Peyer's patch (tissue), 4 donors: ENCODE measurements at places on chromosomes 2 and 18. TPM values are rescaled to one million over a fixed set of nuclear protein-coding genes. Genes with fewer than 3 reads are reported as not detected.

DNA sequence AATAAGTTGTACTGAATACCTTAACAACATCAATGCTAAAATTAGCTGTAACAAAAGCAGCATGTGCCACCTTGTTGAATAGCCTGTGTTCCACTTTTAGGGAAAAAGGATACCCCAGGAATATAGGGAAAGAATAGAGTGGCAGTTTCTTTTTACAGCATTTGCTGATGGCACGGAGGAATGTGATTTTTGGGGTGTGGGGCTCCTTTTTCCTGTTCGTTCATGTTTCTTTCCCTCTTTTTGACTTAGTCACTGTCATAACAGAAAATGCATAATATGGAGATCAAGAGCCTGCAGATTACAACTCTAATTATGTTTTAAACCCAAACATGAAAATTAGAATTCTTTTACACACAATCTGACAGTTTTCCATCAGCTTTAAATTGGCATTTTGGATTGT, 60.4 kb downstream of the MAP3K20 start:
- DNase-seq = no peak

The CMPK2 gene
- total RNA-seq = 12.6 TPM

DNA sequence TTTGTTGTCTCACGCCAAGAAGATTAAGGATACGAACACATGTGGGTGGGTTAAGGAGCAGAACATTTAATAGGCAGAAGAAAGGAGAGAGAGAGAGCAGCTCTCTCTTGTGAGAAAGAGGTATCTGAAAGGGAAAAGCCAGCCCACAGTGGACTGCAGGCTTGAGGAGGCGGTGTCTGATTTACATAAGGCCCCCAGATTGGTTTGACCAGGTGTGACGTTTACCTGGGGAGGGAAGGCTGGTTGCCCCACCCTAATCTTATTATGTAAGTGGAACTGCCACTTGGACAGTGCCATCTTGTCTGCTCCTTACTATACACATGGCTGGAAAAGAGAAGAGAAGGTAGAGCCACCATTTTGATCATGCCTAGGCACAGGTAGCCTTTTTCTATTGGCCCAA, 189.2 kb downstream of the NCK2 start:
- DNase-seq = no peak

DNA sequence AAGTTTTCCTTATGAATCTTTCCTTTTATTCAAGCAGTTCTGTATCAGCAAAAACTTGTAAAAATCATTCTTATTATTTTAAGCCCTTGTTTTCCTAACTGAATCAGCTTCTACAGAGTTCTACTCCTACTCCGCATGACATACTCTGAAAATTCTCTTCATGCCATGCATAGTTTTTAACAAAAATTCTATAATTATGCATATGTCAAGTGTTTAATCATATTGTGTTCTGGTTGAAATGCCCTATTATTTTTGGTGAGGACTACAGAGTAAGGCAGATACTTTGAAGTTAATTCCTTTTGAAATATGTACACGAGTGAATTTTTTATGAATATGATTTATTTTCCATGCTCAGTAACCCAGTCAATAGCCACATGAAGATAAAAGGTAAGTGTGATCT, 28.8 kb downstream of the ANKRD30B start:
- no peak for DNase-seq

DNA sequence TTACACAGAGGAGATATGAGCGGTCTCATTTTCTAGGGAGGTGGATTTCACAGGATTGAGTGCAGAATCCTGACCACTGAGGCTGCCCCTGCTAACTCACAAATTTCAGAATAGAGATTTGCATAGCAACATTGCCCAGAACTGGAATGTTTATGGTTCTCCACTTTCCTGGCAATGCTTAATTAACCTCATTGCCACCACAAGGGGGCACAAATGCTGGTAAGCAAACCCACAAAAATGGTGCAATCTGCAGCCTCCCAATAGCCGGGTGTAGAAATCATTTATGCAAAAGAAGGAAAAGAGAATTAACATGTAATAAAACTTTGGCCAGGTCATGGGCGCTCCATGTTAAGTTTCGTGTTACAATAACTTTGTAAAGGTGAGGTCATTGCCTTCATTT, 112.4 kb downstream of the CYRIA start:
- DNase-seq = peak; percentile 29

- DNase-seq = peak; percentile 71
Observed at GRCh38 chr2:84904717-84905174, 710 bp upstream of the TMSB10 start.

The FAM124B gene
- total RNA-seq = not detected

DNA sequence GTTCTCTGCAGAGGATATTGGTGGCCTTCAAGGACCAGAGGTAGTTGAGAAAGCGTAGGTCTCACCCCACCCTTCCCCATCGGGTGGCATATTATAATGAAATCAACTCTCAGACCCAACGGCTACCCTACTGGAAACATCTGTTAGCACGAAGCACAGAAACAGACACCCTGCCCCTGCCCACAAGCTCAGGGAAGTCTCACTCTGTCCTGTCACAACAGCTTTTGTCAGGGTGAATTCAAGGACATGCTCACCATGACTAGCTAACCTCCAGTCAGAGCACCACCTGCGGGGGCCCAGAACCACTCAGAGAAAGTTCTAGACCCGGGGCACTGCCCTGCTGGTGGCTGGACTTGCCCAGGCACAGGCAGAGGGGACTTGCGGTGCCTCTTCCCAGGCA, 3.5 kb upstream of the B3GNT7 start:
- no peak for DNase-seq

DNA sequence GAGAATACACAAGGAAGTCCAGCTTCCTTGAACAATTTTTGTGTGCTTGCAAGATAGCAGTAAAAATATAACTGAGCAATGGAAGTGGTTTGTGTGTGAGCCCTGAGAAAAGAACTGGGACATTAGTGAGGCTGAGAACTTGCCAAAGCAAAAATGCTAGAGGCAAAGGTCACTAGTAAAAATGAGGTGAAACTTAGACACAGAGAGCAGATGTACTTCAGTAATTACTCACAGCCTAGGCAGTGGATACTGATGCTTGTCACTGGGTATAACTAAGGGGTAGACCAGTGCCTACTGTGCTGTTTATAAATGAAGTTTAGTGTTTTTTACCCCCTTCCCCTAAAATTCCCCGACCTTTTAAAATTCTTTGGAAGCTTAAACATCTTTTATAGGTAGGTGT, 450.1 kb downstream of the LPIN1 start:
- no peak for DNase-seq

The SGPP2 gene
- 10.7 TPM for total RNA-seq

The FAP gene
- 2.3 TPM for total RNA-seq

The RAMP1 gene
- 87.4 TPM for total RNA-seq

The RAB27B gene
- total RNA-seq = 2.5 TPM

- peak; percentile 80 for DNase-seq
Observed at GRCh38 chr2:233336541-233336940, 17.8 kb upstream of the DGKD start.

The SCYGR4 gene
- not detected for total RNA-seq

DNA sequence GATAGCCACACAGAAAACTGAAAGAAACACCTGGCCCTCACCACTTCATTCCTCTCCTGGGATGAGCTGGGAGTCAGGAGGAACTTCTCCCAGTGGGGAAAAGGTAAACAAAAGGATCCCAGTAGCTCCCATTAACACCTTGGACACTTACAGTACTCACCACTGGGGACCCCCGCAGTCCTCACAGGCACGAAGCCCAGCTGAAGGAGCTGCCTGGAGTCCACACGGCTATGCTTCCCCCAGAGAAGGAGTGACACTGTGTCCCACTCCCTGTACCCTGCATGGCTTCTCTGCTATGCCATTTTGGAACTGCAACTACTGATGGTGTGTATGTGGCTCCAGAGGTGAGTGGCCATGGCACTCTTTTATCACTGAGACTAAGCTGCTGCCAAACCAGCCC, 1565.1 kb downstream of the LRP1B start:
- DNase-seq = no peak

GRCh38 chr2:217875138-217875537, 127.7 kb downstream of the TNS1 start:
- no peak for DNase-seq

The RAPH1 gene
- total RNA-seq = 103 TPM
